CD8-positive, alpha-beta memory T cell (primary cell): ENCODE measurements at places on chromosomes 16 and 17. TPM values are rescaled to one million over a fixed set of nuclear protein-coding genes. Genes with fewer than 3 reads are reported as not detected.

DNA sequence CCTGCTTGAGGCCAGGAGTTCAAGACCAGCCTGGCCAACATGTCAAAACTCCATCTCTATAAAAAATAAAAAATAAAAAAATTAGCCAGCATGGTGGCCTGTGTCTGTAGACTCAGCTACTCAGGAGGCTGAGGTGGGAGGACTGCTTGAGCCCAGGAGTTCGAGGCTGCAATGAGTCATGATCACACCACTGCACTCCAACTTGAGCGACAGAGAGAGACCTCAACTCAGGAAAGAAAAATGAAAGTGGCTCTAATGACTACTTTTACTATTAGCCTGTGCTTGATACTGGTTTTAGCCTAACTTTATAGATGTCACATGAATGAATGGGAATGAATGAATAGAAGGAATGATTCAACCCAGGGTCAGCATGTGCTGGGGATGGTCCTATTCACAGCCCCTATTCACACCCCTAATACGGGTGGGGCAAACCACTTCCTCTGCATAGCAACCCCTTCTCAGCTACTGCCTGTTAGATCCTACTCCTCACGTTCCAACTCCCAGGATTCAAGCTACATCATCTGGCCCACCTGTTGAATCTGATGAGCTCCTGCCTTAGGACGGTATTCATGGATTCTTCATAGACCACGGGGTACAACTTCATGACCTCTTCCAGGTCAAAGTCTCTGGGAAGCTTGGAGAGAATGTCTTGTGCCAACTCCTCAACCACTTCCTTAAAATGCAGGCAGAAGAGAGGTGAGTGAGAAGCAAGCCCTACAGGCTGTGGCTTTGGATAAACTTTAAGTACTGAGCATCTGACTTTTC lies 40.5 kb downstream of the LYRM1 start:
- H3K27me3 ChIP-seq, result no peaks in the 10 kb centered on the region
- no peak overlapping the region for H3K27ac ChIP-seq
- H3K36me3 ChIP-seq, result no peaks in the 10 kb centered on the region
- peaks cover 5% of the 10 kb centered on the region for H3K4me1 ChIP-seq
- H3K4me3 ChIP-seq, result no peak overlapping the region

- no peak overlapping the region for H3K27ac ChIP-seq
- no peaks in the 10 kb centered on the region for H3K36me3 ChIP-seq
- peaks cover 56% of the 10 kb centered on the region for H3K4me1 ChIP-seq
- no peak overlapping the region for H3K4me3 ChIP-seq
Observed at GRCh38 chr16:57263541-57264351, 18.7 kb downstream of the ARL2BP start.

GRCh38 chr16:89094252-89094879 lies 714 bp downstream of the ACSF3 start:
- DNase-seq, result no peak
- peaks cover 54% of the 10 kb centered on the region for H3K4me1 ChIP-seq
- no peaks in the 10 kb centered on the region for H3K36me3 ChIP-seq
- H3K4me3 ChIP-seq, result peak overlapping the region; percentile 85

GRCh38 chr16:69384974-69385373 lies 833 bp downstream of the TERF2 start:
- peaks cover 24% of the 10 kb centered on the region for H3K4me1 ChIP-seq
- peak overlapping the region; percentile 57 for H3K4me3 ChIP-seq
- H3K27me3 ChIP-seq, result no peaks in the 10 kb centered on the region
- DNase-seq, result no peak
- peaks cover 18% of the 10 kb centered on the region for H3K36me3 ChIP-seq

DNA sequence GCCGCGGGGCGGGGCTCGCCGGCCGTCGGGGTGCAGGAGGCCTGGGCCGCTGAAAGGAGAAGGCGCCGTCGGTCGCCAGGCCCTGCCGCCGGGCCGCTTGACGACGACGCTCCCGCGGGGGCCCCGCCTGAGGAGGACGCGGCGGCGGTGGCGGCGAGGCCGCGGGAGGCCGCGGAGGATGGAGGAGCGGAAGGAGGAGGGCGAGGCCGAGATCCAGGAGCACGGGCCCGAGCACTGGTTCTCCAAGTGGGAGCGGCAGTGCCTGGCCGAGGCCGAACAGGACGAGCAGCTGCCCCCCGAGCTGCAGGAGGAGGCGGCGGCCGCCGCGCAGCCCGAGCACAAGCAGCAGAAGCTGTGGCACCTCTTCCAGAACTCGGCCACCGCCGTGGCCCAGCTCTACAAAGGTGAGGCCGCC lies 430 bp downstream of the HAPSTR1 start:
- peak overlapping the region; percentile 94 for H3K4me3 ChIP-seq
- H3K4me1 ChIP-seq, result peaks cover 35% of the 10 kb centered on the region
- peak overlapping the region; percentile 82 for H3K27ac ChIP-seq
- peaks cover 10% of the 10 kb centered on the region for H3K36me3 ChIP-seq

Gene ATP2A1
- 2.1 TPM for total RNA-seq

GRCh38 chr16:8869212-8869987 lies 594 bp upstream of the CARHSP1 start:
- H3K27me3 ChIP-seq, result no peaks in the 10 kb centered on the region
- DNase-seq, result no peak
- peak overlapping the region; percentile 53 for H3K4me3 ChIP-seq
- peaks cover 25% of the 10 kb centered on the region for H3K4me1 ChIP-seq

- H3K27me3 ChIP-seq, result no peaks in the 10 kb centered on the region
- H3K27ac ChIP-seq, result no peak overlapping the region
- H3K4me3 ChIP-seq, result no peak overlapping the region
- H3K36me3 ChIP-seq, result no peaks in the 10 kb centered on the region
- DNase-seq, result no peak
Observed at GRCh38 chr17:51044976-51045375, 75.7 kb downstream of the SPAG9 start.

Gene AURKB
- 88.1 TPM for total RNA-seq

DNA sequence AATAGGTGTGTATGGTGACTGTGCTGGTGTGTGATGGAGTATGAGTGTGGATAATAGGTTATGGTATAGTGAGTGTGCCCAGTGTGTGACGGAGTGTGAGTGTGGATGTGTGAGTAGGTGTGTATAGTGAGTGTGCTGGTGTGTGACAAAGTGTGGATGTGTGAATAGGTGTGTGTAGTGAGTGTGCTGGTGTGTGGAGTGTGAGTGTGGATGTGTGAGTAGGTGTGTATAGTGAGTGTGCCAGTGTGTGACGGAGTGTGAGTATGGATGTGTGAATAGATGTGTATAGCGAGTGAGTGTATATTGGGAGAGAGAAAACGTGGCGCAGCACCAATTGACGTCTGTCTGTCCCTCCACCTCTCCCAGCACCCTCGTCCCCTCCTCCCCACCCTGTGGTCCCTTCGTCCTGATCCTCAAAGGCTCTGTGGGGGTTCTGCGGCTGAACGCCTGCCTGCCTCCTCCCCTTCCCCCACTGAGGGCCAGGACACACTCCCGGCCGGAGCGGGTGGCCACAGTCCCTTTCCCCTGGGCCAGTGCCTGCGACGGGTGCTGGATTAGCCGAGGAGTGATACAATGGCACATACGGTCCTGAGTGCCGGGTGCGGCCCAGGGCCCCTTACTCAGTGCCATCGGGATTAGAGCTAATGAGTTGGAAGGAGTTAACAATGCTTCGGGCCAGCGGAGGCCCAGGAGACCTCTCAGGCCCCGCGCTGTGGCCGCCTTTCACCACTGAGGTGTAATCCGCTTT lies 160.0 kb downstream of the MRM1 start:
- H3K27ac ChIP-seq, result no peak overlapping the region
- DNase-seq, result no peak
- no peak overlapping the region for H3K4me3 ChIP-seq
- H3K27me3 ChIP-seq, result no peaks in the 10 kb centered on the region

Gene TMEM204
- total RNA-seq, result 27.1 TPM

DNA sequence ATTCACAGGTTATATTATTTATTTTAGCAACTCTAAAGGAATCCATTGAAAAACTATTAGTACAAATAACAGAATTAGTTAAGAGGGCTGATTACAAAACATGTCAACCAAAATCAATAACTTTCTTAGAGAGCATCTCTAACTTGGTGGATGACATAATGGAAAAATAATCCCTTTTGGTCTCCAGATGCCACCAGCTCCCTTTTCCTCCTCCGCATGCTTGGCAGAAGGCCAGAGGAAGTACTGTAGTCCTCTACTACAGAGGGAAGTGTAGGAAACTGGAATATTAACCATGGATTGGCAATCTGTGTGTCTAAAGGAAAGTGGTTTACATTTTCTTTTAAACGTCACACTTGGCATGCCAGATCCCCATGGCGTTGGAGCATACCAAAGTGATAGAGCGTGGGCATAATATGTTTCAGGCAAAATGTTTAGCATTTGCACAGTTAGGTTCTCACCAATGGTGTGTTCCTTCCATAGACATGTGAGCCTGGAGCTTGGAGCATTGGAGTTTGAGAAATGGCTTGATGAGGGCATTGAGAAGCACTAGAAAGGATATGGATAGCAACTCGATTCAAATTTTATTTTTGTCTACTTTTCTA lies 106.3 kb downstream of the PRKCB start:
- no peaks in the 10 kb centered on the region for H3K27me3 ChIP-seq
- no peak overlapping the region for H3K27ac ChIP-seq
- no peaks in the 10 kb centered on the region for H3K36me3 ChIP-seq
- DNase-seq, result no peak
- no peak overlapping the region for H3K4me3 ChIP-seq
- peaks cover 5% of the 10 kb centered on the region for H3K4me1 ChIP-seq

GRCh38 chr16:11211977-11212797 lies 43.8 kb downstream of the SOCS1 start:
- H3K4me3 ChIP-seq, result no peak overlapping the region
- no peaks in the 10 kb centered on the region for H3K27me3 ChIP-seq
